ENCODE measurements at places on chromosomes 3 and 15.

- DNase-seq: no peak
Observed at GRCh38 chr15:96002890-96003859, 327.3 kb upstream of the NR2F2 start.

DNA sequence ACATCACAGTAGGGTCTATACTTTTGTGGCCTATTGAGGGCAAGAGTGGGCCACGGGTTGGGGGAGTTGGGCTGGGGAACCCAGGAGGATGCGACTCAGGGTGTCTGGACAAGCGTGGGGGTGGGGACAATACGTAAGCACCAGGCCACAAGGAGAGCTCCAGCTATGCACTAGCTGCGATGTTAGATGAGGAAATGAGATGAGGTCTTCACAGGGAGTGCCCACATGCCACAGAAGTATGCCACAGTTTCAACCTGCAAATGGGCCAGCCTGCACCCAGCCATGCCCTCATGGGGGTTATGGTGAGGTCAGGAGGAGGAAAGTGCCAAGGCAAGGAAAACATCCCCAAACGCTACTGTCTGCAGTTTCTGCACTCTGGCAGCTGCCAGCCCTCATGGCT lies 30.5 kb downstream of the CACNA2D2 start:
- no peak for DNase-seq

DNA sequence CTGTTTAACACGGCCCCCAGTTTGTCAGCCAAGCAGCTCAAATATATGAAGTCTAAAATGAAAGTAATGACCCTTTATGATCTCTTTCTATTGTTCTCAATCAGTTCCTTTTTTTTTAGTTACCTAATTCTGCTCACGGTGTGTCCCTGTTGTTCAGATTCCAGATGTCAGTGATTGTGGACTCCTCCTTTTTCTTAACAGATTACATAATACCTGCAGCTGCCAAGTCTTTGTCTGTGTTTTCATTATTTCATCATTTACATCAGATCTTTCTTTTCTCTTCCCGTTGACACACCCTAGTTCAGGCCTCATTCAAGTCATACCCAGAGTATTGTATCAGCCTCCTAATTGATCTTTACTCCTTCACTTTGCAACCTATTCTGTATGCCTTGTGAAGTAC lies 56.1 kb upstream of the SKIL start:
- no peak for DNase-seq

GRCh38 chr15:70672081-70672480 lies 91.3 kb downstream of the UACA start:
- DNase-seq: peak; percentile 39

GRCh38 chr3:114721209-114721608 lies 425.9 kb downstream of the ZBTB20 start:
- no peak for DNase-seq

DNA sequence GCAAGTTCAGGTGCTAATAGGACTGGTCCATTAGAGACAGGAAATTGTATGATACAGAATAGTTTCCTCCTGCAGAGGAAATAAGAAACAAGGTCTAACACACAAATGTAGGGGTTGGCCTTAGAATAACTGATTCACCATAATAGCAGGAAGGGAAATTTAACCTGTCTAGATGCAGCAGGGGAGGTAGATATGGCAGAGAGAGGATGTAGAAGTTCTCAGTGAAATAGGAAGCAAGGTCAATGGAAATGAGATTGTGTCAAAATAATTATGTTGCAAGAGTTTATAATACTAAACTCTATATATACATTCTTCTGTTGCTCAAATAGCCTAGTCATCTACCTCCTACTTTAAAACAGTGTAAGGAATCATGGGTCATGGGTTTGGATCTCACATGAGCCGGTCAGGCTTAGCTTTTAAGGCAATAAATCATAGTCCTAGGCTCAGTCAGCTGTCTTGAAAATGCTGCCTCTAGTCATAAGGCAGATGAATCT lies 17.0 kb downstream of the BCL2A1 start:
- no peak for DNase-seq

- no peak for DNase-seq
Observed at GRCh38 chr3:173913397-173913796, 515.9 kb downstream of the NLGN1 start.

- no peak for DNase-seq
Observed at GRCh38 chr3:19432669-19433068, 284.4 kb downstream of the KCNH8 start.

DNA sequence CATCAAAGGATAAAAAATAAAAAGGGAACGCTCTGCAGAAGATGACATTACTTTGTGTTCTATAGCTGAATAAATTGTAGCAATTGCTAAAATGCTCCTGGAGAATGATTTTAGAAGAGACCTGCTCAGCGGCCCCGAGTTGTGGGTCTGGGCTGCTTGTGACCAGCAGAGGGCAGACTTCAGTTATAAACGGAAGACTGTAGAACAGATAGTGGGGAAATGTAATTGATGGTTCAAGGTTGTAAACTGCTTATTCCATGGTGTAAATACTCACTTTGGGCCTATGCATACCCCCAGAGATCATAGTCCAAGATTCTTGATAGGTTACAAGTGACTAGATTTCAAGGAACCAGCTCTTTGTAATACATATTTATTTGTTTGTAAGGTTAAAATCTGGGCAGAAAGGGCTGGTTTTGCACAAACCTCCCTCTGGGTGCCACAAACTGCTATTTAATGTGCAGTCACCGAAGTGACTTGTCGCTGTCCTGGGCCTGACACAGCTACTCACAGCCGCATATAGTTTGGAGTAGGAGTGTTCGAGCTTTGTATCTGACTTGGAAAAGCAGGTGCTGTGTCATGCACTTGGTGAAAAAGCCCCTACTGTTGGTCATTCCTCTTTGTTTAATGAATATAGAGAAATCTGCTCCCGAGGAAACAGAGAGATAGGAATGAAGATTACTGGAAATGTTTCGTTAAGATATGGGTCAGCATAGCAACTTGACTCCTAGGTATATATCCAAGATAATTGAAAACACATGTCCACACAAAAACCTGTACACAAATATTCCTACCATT lies 34.7 kb upstream of the NDUFB4 start:
- DNase-seq: peak; percentile 25

- DNase-seq: no peak
Observed at GRCh38 chr3:60424942-60425341, 826.3 kb downstream of the FHIT start.

DNA sequence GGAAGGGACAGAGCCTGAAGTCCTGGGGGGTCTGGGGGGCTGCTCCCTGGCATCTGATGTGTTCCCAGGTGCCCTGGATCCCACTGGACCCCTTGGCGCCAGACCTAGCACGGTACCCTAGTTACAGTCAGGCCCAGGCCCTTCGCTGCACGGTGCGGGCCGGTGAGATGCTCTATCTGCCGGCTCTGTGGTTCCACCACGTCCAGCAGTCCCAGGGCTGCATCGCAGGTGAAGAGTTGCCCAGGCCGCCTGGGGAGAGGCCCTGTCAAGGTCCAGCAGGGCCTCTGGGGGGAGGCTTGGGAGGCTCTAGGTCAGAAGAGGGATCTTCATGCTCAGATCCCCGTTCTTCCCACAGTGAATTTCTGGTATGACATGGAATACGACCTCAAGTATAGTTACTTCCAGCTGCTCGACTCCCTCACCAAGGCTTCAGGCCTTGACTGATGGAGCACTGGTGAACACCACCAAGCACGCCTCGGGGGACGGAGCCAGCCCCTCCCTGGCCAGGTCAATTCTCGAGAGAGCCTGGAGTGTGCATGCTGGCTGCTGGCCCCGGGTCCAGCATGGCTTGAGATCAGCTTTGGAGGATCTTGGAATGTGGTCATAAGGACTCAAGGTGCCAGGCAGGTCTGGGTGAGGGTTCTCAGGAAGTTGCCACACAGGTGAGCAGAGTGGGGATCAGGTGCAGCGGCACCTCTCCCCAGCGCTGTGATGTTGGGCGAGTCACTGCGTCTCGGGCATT lies 1.8 kb upstream of the PLA2G4B start:
- no peak for DNase-seq

- DNase-seq: no peak
Observed at GRCh38 chr3:197487911-197488391, 67.8 kb downstream of the BDH1 start.

Measured in GM12864 (cell line).